Effector CD4-positive, alpha-beta T cell (primary cell): ENCODE measurements at places on chromosomes 1 and 21.

- DNase-seq = no peak
Measured at GRCh38 chr1:59225594-59226316, 71.1 kb upstream of the FGGY start.

GRCh38 chr1:243253211-243253925 lies 1.7 kb downstream of the CEP170 start:
- no peak for DNase-seq

DNA sequence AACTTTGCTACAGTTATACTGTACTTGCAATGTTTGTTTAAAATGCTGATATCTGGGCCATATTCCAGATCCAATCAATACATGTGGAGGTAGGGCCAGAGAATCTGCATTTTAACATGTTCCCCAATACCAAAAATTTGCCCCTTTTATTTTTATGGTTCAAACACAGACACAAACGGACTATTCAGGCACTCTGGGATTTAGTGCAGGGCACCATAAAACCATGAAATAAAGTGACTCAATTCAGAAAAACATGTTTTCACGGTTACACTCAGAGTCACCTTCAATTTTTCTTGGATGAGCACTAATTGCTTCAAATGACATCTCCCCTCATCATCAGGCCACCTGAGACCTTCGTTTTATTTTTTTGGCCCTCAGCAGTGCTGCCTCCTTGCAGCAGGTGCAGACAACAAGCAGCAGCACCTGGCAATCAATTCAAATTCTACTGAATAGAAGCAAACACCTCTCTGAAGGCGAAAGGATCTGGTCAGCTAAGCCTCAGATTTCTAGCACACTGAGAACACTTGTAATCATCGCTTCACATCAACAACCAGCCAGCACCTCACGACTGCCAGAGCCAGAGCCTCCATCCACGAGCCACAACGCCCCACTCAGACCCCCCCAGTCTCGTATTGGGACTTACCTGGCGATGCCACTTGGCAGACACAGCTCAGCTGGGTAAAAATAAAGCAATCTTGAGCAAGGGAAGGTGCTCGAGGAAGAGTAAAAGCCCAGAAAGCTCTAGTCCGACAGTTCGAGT lies 1.1 kb downstream of the ERO1B start:
- peak; percentile 18 for DNase-seq

DNA sequence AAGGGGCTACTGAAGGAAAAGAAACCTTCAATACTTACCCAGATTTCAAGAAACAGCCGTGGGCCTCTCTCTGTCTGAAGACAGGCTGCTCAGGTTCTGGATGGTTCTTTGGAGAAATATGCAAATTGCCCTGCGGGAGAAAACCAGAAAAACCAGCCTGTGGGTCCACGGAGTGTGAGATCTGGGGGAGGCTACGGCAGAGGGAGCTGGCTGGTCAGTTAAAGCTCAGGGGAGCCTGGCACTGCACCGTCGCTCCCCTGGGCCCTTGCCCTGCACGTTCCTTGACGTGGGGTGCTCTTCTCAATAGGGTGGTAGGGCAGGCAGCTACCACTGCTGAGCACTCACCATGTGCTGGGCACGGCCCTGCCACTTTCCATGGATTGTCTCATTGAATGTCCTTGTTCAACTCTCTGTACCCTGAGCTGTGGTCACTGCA lies 12.7 kb downstream of the TMCO4 start:
- no peak for DNase-seq

DNA sequence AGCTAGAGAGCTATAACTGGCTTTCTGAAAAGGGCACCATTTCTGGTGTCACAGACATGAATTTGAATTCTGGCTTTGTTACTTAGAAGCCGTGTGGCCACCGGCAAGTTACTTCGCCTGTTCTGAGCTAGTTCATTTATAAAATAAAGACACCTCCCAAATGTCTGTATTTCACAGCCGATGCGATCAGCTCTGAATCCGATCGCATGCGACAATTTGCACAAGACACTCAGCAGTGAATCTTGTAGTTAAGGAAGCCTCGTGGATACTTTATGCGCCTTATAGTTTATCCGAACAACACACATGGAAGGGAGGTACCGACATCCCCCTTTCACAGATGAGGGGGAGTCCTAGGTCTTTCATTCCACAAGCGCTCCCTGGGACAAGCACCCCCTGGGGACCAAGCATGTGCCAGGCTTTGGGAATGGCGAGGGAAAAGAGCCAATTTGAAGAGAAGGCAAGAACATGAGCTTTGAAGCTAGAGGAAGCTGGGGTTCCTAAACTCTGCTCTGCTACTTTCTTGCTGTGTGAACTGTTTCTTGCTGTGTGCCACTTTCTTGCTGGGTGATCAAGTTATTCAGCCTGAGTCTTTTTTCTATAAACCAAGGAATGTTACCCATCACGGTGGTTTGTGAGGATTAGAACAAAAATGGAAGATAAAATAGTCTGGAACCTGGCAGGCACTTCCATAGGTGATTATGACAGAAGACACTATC lies 3.9 kb downstream of the ID3 start:
- no peak for DNase-seq

DNA sequence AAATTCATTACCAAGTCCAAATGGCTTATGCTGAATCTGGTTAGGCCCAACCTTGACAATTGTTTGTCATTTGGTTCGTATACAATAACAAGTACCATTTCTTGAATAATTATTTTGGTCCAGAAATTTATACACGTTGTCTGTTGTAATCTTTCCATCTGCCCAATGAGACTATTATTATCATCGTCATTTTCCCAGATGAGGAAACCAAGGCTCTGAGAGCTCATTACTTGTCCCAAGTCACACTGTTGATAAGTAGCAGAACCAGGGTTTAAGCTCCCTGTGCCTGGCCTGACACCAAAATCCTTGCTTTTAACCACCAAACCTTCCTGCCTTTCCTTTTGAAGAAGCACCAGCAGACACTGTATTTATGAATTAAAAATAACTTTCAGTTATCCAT lies 81.3 kb downstream of the RGS2 start:
- DNase-seq = no peak

DNA sequence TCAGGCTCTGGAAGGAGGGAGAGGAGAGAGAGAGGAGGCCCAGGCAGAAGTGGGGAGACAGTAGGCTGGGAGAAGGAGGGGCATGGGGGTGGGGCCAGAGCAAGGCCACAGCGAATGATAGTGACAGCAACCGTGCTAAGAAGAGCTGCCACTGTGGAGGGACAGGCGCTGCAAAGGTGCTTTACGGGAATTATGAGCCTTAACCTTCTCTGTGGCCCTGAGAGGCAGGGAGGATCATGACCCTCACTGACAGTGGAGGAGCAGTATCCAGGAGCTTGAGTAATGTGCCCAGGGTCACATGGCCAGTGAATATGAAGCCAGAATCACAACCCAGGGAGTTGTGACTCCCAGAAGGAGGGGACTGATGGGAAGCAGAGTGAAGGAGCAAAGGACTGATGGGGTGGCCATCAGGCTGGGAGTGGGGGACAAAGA lies 53.4 kb upstream of the RPL11 start:
- no peak for DNase-seq

- DNase-seq = no peak
Measured at GRCh38 chr1:2495026-2495425, 18.9 kb downstream of the PLCH2 start.

DNA sequence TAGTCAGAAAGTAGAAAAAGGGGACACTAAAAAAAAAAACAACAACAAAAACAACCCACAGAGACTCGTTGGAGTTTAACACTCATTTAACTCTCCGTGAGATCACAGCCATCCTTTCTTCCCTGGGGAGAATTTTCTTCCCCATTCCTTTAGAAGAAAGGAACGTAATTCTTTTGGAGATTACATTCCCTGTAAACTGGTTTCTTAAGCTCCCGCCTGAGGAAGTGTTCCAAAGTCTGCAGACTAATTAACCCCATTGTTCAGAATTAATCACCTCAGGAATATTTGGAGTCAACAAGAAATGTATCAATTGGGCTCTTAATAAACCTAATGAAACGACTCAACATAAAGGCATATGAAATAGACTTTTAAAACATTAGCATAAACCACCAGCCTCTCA lies 228.2 kb upstream of the CSF3R start:
- DNase-seq = no peak

GRCh38 chr1:64426681-64427080 lies 43.2 kb upstream of the CACHD1 start:
- no peak for DNase-seq

DNA sequence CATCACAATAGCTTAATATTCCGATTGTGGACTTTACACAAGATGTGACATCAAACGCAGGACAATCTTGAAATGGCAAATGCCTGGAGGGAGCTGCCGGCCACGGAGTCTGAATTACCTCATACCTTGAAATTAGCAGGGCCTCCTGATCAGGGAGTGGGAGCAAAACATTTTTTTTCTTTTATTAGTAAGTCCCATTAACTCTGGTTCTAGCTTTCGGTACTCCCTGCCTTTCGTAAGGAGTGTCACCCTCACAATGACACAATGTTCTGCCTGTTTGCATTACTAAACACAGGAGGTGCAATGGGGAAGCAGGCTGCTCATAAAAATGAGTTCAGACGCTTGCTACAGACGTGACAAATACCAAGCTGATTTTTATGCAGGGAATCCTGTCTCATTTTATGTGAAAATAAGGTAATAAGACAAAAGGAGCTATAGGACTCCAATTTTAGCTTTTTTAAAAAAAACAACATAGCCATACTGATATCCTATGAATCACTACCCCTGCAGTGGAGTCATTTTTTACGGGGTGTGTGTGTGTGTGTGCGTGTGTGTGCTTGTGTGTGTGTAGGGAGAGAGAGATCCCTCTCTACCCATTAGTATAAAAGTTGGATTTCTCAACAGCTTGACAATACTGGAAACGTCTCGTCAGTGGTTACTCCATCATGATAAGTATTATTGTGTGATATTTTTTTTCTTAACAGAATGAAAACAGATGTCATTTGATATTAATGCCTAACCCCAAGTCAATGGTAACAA lies 205.1 kb upstream of the RUNX1 start:
- no peak for DNase-seq

- DNase-seq = no peak
Measured at GRCh38 chr1:9711466-9712020, 60.0 kb downstream of the PIK3CD start.

GRCh38 chr21:35086357-35086756 lies 37.3 kb upstream of the RUNX1 start:
- DNase-seq = no peak

DNA sequence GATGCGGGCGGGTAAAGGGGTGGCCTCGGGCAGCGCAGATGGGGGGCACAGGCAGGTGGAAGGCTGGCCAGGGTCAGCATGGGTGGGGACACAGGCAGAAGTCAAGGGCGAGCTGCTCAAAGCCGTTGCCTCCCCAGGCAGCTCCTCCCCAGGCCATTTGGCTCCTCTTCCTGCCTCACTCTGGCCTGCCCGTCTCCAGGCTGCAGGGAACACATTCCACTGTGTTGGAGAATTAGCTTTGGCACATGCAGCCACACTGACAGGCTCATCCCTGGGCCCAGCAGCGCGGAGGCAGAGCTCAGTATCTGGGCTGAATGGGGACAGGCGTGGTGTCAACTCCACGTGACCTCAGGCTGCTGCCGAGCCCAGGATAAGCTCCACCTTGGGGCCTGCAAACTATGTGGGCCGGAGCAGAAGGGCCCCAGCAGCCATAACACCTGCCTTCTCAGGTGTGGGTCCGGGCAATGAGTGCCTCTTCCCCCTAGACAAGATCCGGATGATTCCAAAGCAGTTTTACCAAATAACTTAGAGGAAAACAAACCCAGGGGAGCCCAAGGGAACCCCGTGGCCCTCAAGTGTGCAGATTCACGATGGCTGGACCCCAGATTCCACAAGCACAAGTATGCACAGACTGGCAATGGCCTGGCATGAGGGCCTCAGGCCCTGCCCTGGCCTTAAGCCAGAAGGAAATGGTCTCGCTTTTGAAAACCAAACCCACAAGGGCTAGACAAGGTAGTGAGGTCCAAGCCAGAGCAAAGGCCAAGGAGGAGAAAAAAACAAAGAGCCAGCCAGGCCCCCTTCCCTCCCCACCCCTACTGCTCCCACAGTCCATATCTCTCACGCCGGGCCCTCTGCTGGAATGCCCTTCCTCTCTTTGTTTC lies 40.2 kb downstream of the HSPG2 start:
- DNase-seq = no peak

DNA sequence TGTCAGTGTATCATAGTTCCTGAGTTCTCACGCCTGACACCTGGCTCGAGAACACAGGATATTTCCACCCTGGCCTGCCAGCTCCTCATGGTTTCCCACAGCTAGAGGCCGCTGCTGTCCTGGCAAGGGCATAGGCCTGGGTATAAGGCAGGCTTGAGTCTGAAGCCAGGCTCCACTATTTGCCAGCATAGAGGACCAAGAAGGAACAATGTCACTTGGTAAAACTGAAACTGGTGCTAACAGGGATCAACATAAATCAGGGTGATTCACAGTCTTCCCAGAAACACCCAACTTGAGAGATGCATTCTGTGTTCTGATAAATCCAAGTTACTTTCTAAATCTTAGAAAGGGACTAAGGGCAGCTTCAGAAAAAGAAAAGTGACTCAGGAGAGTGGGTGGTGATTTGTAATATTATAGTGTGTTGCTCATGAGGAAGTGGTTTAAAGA lies 6.9 kb upstream of the S100A2 start:
- DNase-seq = peak; percentile 26

- DNase-seq = no peak
Measured at GRCh38 chr1:172268237-172268636, 152.2 kb upstream of the C1orf105 start.
